Naive thymus-derived CD8-positive, alpha-beta T cell (primary cell): ENCODE measurements at places on chromosomes 1 and 21.

DNA sequence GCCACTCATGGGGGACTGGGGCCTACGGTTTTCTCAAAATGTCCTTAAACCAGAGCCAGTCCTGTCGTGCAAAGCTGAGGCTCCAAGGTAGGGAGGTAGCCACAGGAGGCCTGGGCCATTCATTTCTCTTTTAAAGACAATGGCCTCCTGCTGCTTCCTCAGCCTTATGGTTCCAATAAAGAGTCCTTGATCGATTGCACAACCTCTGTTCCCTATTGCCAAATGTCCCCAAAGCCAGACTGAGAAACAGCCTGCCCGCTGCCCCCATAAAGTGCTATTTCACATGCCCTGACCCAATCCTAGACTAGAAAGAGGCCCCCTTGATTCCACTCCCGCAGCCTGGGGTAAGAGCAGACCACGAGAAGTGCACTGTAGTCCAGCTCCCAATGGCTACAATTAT, 166.7 kb downstream of the CLIC6 start:
- DNase-seq = no peak

GRCh38 chr21:29389136-29389535, 90.4 kb downstream of the BACH1 start:
- DNase-seq = no peak

- DNase-seq = no peak
Observed at GRCh38 chr1:197908716-197909220, 6.3 kb downstream of the C1orf53 start.

DNA sequence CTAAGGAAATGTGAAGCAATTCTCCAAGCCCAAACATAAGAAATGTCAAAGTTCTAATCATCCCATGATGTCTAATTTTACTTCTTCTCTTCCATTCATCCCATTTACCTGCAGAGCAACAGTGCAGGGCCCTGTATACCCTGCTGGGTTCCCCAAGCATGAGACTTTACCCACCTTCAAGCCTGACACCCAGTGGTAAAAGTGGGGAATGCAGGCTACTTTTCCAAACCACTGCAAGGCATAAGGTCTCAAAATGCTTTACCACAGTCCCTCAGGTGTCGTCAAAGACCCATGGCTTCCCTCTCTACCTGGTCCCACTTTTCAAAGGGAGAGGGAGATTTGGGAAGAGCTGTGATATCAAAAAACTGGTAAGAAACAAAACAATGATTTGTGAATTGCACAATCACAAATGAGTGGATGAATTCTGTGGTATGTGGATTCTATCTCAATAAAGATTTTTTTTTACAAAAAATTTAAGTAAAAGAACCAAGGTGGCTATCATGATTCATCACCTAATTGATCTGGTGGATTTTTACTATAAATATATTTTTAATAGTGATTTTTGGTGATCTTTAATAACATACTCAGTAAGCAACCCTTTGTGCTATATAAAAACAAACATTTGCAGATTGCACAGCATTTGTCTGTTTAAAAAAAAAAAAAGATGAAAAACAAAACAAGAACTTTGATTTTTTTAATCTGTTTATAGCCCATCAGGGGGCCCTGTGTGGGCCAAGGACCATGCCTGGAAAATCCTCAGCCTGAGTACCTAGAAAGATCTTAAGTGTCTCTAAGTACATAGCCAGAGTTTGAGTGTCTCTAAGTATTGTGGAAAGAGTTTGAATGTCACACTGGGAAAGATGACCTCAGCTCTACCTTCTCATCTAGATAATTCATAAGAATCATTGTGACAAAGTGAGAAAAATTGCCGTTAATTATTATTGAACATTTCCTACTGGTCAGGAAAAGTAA, 73.1 kb upstream of the GJB5 start:
- DNase-seq = peak; percentile 5

DNA sequence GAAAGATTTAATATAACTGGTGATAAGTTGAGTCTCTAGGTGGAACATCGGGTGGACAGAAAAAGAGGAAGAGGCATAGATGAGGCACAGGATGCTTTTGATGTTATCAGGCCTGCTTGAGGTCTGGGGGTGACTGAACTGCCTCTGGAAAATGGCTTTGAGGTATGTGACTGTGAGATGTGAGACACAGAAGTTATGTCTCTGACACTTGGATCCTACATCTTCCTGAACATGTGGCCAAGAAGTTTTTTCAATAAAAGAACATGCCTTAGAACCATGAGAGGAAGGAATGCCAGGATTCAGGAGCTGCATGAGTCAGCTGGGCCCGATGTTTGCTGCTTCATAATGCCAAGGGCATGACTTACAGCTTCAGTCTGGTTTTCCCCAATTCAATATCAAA, 11.5 kb upstream of the AIM2 start:
- DNase-seq = no peak

- no peak for DNase-seq
Observed at GRCh38 chr21:23578027-23578426, 2029.3 kb downstream of the MRPL39 start.

GRCh38 chr1:188462837-188463236, 1634.1 kb downstream of the PLA2G4A start:
- no peak for DNase-seq

DNA sequence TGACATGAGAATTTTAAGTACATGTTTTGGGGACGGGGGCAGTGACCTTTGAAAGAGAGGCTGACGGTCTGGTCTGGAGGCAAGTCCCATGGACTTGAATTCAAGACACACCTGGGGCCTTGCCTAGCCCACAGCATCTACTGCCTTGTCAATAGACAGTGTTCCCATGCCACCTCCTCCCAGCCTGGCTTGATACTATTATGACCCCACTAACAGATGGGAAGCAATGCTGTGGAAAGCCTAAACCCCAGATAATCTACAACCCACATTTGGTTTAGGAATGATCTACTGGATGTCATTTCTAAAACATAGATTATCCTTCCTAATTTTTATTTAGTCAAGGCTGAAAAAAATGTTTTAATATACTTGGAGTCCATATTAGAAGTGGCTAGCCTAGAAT, 17.8 kb upstream of the NFASC start:
- no peak for DNase-seq

- no peak for DNase-seq
Observed at GRCh38 chr1:23506376-23507107, 22.6 kb upstream of the ASAP3 start.

DNA sequence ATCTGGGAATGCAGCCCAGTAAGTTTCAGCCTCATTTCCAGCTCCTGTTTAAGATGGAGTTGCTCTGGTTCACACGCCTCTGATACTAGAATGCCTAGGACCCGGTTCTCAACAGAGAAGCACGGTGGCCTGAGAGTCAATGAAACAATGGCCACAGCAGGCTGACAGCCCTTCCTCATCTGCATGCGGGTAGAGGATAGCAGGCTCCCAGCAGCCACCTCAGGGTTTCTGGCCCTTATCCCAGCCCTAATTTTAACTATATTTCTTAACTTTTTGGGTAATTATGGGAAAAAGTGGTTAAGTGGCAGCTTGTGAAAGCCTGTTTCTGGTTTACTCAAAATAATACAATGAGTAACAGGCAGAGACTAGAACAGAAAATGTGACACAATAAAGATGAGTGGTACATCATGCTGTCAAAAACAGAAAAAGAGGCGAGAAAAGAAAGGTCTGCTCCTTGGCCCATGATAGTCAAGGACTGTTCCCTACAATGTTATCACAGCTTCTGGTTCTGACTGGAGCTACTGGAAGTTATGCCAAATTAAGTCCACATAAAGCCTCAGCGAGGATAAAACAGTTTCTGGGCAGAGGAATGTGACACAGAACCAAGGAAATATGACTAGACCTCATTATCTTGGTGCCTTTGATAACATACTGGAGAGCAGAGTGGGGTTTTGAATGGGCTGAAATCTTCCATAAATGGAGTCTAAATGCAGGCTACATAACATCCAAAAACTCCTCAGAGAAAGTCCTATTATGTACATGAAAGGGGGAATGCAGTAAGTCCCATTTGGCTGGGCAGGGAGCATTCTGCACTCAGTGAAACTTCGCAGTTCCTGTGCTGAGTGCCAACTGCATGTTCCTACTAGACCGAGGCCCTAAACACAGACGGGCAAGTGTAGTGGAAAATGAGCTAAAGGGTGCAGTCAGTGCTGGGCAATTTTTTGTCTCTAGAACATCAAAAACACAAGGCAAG, 92.1 kb downstream of the NIBAN1 start:
- DNase-seq = no peak

DNA sequence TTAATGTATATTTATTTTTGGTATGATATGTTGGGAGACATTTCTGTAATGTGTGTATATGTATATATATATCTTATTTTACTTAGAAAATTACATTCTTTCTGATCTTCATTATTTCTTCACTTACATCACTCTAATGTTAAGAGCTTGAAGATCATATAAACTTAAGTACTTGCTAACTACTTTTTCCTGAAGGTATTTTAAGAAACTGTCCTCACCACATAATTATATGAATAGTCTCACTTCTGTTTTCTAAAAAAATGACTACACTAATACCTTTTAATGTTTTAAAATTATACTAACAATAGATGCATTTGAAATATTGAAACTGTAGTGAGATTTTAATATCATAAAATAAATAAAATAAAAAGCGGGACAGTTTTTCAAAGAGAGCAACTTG, 377.1 kb downstream of the LRRIQ3 start:
- no peak for DNase-seq

GRCh38 chr1:186819126-186819525, 9.6 kb upstream of the PLA2G4A start:
- DNase-seq = no peak

DNA sequence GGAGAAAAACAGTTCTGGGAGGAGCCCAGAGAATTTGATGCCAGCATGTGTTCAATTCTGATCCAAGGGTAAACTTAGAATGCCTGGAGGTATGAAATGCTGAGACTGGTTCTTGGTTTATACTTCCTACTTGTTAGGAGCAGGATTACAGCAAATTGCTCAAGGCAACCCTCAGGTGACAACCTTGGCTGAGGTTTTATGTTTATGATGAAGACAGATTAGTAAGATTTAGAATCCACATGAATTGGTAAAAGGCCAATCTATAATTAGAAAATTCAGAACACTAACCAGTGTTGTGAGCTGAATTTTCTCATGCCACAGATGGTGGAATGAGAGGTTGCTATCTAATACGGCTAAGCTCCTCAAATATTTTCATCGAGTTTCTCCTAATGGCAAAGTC, 235.3 kb upstream of the NRIP1 start:
- no peak for DNase-seq

GRCh38 chr1:47521034-47521881, 83.4 kb downstream of the FOXD2 start:
- no peak for DNase-seq

- DNase-seq = no peak
Observed at GRCh38 chr1:223756806-223757700, 44.7 kb downstream of the CAPN2 start.

DNA sequence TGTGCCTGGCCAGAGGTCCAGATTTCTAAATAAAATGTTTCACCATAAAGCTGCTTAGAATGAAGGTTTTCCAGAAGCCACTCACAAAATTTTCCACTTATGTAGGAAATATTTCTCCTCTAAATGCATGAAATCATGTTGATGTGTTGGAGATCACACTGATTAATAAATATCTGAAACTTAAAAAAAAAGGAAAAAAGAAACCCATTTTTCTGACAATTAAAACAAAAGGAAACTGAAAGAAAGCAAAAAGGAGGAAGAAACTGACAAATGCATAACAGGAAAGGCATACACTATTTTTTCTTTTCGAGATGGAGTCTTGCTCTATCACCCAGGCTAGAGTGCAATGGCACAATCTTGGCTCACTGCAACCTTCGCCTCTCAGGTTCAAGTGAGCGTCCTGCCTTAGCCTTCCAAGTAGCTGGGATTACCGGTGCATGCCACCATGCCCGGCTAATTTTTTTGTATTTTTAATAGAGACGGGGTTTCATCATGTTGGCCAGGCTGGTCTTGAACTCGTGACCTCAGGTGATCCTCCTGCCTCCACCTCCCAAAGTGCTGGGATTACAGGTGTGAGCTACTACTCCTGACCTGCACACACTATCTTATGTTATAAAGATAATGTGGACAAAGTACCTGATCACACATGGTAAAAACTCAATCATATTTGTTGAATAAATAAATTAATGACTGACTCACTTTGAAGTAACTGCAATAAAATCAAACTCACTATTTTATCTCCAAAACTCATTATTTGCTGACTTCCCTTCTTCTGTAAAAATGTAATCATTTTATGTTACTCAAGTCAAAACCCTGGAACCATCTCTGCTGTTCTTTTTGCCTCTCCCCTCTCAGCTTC, 149.8 kb upstream of the NR5A2 start:
- no peak for DNase-seq

DNA sequence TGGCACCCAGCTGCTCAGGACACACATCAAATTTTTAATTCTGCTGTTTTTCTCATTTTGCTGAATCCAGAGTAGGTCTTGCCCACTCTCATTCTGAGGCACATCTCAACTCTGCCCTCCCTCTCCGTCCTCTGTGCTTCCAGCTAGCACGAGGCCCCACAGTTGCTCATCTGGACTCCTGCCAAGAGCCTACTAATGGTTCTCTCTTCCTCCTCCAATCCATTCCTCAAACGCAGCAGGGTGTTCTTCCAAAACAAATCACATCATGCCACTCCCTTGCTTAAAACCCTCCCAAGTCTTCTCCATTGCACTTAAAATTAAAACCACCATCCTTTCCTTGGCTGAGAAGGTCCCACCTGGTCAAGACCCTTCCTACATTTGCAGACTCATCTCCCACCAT, 49.8 kb upstream of the SCAF4 start:
- DNase-seq = no peak

- peak; percentile 37 for DNase-seq
Observed at GRCh38 chr1:160884579-160884978, 401 bp downstream of the ITLN1 start.

DNA sequence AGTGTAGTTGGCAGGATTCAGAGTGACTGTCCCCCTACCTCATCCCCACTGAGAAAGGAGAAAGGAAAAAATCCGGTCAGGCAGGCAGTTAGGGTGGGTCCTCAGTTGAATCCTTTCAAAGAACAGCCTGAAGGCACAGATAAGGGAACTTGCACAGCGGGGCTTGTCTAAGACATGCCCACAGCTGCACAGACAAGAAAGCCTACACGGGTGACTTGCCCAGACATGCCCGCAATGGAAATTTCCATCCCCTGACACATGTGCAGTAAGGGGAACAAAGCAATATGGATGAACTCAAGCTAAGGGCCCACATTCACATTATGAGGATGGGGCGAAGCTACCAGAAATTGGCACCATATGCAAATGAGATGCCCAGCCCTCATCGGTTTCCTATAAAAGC, 82.5 kb downstream of the DESI2 start:
- no peak for DNase-seq
